Pancreas (tissue), 10 donors: ENCODE measurements at places on chromosomes 5 and 9.
A peak's percentile ranks its signal among the peaks of the same experiment; 100 is the strongest.

DNA sequence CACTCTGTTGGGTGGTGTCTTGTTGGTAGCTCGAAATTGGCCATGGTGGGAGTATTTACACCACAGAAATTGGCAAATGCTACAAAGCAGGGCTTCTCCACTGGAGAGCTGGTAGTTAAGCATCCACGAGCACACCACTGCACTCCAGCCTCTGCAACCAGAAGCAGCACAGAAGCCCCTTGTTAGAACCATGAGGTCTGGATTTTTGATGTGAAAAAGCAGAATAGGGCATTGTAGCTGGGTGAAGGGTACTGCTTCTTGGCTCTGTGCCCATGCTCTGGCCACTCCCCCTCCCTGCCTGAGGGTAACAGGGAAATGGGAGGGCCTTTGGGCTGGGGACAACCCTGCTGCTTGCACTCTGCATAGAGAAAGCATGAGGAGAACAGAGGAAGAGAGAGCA is 81.2 kb upstream of the UBTD2 start:
- H3K4me1 ChIP-seq, result no peaks in the 10 kb centered on the region
- H3K27ac ChIP-seq, result no peak overlapping the region
- no peak overlapping the region for H3K4me3 ChIP-seq
- H3K27me3 ChIP-seq, result no peaks in the 10 kb centered on the region
- no peak for DNase-seq

DNA sequence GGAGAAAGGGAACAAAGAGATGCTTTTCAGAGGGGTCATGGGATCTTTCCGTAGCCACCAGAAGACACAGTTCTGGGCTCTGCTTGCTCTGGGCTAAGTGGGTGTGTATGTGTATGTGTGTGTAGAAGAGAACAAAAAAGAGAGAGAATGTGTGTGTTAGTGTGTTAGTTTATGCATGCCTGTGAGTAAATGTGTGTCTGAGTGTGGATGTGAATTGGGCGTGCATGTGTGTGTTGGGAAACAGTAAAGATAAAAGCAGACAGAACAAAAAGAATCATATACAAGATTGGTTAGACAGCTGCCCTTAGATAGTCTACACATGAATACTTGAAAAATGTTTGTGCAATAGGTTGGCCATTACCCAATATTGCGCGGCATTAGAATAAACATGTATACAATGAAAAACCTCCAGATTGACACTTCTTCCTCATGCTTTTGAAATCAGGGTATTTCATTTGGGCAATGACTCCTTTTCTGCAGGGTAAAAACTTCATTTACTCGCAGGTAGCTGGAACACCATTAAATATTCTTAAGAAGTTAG is 36.5 kb upstream of the HSPA9 start:
- H3K27me3 ChIP-seq, result no peaks in the 10 kb centered on the region
- no peak overlapping the region for H3K27ac ChIP-seq
- no peak for DNase-seq
- H3K36me3 ChIP-seq, result no peaks in the 10 kb centered on the region
- H3K4me1 ChIP-seq, result no peaks in the 10 kb centered on the region

DNA sequence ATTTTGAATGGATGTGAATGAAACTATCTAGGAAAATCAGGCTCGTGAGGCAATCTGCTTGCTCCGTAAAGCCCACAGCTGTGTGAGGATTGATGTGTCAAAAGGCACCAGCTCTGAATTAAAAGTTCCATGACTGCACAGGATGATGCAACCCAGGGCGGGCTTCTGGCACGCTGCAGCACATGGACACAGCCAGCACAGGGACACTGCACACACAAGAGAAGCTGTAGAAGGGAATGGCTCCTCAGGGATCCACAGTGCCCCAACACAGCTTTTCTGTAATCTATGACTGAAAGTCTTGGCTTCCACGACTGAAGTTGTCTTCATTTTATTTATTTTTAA is 151.0 kb downstream of the GCNT1 start:
- H3K27me3 ChIP-seq, result no peaks in the 10 kb centered on the region
- H3K4me3 ChIP-seq, result no peak overlapping the region
- no peak overlapping the region for H3K27ac ChIP-seq

GRCh38 chr5:173573126-173573960 is 43.1 kb downstream of the BOD1 start:
- no peaks in the 10 kb centered on the region for H3K27me3 ChIP-seq
- no peaks in the 10 kb centered on the region for H3K4me1 ChIP-seq

DNA sequence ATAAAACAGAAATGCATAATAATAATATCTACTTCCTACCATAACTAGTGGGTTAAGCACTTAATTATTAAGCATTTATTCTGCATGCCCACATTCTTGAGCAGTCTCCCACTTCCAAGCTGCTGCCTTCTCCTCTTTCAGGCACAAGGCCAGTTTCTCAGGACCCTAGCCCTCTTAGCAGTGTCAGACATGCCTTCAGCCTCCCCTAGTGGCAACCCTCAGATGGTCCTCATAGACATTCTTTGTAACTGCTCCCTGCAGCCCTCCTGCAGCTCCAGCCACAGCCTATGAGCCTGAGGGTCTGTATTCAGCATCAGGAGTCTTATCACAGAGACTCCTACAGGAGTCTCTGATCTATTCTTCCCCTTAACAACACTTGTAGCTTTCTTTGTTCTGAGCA is 3.9 kb downstream of the IL9 start:
- no peaks in the 10 kb centered on the region for H3K27me3 ChIP-seq
- no peaks in the 10 kb centered on the region for H3K36me3 ChIP-seq
- no peak overlapping the region for H3K27ac ChIP-seq
- no peak for DNase-seq
- H3K4me1 ChIP-seq, result no peaks in the 10 kb centered on the region

- no peak overlapping the region for H3K27ac ChIP-seq
- no peaks in the 10 kb centered on the region for H3K27me3 ChIP-seq
- H3K36me3 ChIP-seq, result no peaks in the 10 kb centered on the region
- peak; percentile 9 for DNase-seq
- peaks cover 12% of the 10 kb centered on the region for H3K4me1 ChIP-seq
These were observed 161.2 kb downstream of the RGS3 start for GRCh38 chr9:113624721-113625120.

GRCh38 chr5:113057557-113057984 is 81.0 kb downstream of the DCP2 start:
- no peak for DNase-seq
- H3K27me3 ChIP-seq, result no peaks in the 10 kb centered on the region
- no peaks in the 10 kb centered on the region for H3K4me1 ChIP-seq

DNA sequence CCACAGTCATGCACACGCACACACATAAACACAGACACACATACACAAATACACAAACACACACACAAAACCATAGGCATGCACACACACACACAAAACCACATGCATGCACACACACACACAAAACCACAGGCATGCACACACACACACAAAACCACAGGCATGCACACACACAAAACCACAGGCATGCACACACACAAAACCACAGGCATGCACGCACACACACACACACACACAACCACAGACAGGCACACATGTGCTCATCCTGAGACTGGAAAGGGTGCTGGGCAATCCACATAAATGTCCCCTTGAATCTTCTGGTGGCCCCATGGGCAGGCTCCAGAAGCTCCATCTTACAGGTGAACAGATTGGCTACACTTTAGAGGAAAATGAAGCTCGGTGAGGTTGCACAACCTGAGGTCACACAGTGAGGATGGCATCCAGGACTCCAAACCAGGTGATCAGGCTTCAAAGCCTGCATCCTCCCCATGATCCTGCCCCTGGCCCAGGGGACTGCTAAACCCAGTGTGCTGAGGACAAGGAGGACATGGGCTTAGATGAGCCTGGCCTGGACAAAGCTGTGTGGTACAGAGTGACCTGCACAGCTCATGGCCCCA is 144.8 kb downstream of the GADD45G start:
- H3K4me3 ChIP-seq, result no peak overlapping the region
- H3K4me1 ChIP-seq, result peaks cover 8% of the 10 kb centered on the region
- no peaks in the 10 kb centered on the region for H3K27me3 ChIP-seq
- no peak overlapping the region for H3K27ac ChIP-seq

GRCh38 chr9:119788921-119789320 is 419.7 kb upstream of the BRINP1 start:
- no peaks in the 10 kb centered on the region for H3K4me1 ChIP-seq
- DNase-seq, result no peak
- no peaks in the 10 kb centered on the region for H3K36me3 ChIP-seq
- no peaks in the 10 kb centered on the region for H3K27me3 ChIP-seq
- no peak overlapping the region for H3K4me3 ChIP-seq

DNA sequence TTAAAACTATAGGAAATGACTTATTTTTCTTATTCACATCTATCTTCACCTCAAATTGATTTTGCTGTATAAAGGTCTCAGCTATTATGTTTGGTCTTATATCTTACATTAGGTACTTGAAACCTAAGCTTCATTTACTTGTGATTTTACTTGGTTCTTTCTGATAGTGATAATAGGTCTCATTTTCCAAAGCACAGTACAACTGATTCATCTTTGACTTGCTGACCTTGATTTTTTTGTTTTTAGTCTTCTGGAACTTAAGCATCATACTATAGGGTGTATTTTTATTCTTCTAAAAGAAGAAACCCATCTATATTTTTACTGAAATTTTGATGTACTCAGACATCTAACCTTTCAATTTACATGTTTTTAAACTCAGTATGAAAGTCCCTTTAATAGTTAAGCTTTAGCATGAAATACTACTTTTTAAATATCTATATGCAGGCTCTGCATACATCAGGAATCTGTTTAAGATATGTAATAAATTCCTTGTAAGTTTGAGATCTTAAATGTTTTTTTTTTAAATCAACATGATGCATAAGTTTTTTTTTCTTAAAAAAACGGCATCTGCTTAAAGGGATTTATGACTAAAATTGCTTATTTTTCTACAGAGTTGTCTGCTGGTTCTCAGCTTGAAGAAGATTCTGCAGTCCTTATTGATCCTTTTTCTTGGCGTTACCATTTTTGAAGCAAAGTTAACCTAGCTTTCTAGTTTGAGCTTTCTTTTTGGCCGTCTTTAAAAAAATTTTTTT is 13.3 kb downstream of the MATR3 start:
- peaks cover 30% of the 10 kb centered on the region for H3K4me1 ChIP-seq
- H3K27ac ChIP-seq, result no peak overlapping the region
- H3K36me3 ChIP-seq, result no peaks in the 10 kb centered on the region
- no peak overlapping the region for H3K4me3 ChIP-seq

- H3K27me3 ChIP-seq, result no peaks in the 10 kb centered on the region
- no peaks in the 10 kb centered on the region for H3K36me3 ChIP-seq
- DNase-seq, result no peak
- H3K27ac ChIP-seq, result no peak overlapping the region
These were observed 4.0 kb downstream of the CAMSAP1 start for GRCh38 chr9:135903358-135903656.
